ENCODE measurements at places on chromosomes 11 and 22.

GRCh38 chr22:43996981-43997265 lies 27.2 kb upstream of the PARVB start:
- DNase-seq = no peak

- no peak for DNase-seq
These were observed 491.9 kb downstream of the OPCML start for GRCh38 chr11:133040289-133040900.

DNA sequence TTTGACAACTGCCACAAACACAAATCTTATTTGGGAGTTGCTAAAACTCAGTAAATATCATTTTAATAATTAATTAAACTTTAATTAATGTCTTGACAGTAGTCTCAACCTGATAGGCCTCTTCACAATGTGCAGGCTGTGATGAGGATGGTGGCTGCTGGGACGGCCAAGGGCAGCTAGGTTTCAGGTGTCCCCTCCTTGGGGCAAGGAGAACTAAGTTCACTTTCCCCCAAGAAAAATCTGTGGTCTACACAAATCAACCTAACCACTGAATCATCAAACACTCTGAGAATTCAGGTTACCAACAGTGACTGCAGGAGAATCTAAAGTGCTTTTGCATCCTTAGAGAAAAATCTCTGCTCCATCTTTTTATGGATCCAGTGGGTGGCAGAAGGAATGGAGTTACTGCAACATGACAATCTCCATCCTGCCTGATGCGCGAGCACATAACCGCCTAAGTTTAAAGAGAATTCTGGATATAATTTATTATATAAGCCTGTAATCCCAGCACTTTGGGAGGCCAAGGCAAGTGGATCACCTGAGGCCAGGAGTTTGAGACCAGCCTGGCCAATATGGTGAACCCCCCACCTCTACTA lies 289.7 kb downstream of the KIRREL3 start:
- DNase-seq = no peak

DNA sequence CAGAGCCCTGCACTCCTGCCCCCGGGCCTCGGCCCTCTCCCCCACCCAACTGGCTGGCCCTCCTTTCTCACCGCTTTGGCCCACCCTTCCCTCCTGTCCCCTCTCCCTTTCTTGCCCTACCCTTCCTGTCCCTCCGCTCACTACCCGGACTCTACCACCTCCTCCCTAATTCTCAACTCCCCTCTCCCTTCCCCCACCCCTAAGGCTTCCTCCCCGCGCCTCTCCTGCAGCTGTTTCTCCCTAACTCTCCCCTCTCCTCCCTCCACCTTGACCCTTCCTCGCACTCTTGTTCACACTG lies 421 bp downstream of the SLC15A3 start:
- DNase-seq = peak; percentile 46
